ENCODE measurements at places on chromosomes 1 and 21.
A peak's percentile ranks its signal among the peaks of the same experiment; 100 is the strongest.

DNA sequence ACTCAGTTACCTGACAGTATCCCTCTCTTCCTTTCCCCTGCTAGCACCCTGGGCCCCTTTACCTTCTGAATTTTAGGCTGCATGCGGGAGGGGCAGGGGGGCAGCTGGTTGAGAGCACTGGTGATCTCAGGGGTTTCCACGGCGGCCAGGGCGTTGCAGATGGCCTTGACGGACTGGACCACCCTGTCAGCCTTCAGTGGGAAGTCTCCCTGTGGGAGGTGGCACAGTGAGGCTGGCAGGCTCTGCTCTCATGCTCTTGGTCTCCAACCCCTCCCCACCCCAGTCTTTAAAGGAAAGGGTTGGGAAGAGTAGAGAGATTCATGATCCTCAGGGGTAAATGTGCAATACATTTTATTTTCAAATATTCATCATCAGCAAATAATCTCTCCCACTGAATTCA lies 36.9 kb downstream of the PIK3C2B start:
- DNase-seq, result no peak

DNA sequence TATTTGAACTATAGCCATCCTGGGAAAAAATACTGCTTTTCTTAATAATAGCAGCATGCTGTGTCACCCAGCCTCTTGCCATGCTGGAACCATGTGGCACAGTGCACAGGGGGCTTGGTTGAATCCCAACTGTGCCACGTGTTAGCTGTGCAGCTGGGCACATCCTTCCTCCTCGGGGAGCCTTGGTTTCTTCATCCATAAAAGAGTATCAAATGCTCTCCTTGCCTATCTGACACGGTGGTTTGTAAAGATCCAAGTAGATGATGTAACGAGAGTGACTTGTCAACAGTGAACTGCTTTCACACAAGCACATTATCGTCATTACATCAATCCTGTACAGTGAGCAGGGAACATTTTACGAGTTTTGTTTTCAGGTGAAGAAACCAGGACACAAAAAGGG lies 24.4 kb downstream of the VASH2 start:
- DNase-seq, result no peak

DNA sequence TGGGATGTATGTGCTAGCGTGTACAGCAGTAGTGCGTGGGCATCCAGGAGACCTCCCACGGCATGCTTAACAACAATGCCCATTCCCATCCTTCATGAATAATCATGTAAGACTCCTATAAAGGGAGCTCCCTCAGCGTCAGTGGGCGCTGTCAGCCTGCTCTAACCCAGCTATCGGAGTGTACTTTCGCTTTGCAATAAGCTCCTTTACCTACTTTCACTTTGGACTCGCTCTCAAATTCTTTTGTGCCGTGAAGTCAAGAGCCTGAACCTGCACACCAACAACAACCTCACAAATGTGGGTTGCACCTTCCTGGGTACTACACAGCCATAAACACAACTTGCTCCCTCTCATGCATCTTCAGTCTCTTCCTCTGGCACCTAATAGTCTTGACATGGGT lies 114.8 kb upstream of the PAXBP1 start:
- peak; percentile 1 for DNase-seq

DNA sequence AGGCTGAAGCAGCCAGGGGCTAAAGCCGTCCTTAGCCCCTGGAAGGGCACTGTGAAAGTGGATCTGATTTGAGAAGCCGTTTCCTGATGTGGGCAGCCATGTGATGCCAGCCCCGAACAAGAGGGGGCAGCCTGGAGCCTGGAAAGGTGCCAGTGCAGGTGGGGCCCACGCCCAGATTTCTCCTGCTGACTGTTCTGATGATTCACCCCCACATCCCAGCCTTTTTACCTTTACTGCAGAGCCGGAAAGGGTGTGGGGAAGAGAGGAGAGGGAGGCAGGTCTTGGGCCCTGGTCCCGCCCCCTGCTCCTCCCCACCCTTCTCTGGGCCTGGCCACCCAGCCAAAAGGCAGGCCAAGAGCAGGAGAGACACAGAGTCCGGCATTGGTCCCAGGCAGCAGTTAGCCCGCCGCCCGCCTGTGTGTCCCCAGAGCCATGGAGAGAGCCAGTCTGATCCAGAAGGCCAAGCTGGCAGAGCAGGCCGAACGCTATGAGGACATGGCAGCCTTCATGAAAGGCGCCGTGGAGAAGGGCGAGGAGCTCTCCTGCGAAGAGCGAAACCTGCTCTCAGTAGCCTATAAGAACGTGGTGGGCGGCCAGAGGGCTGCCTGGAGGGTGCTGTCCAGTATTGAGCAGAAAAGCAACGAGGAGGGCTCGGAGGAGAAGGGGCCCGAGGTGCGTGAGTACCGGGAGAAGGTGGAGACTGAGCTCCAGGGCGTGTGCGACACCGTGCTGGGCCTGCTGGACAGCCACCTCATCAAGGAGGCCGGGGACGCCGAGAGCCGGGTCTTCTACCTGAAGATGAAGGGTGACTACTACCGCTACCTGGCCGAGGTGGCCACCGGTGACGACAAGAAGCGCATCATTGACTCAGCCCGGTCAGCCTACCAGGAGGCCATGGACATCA lies at the start of gene SFN:
SFN (plus strand) TSS at position 369 of the 904 bp plus-strand sequence; CDS start at position 433, 64 bp downstream.
- DNase-seq, result no peak

GRCh38 chr1:39046613-39047210 lies 20.6 kb downstream of the NDUFS5 start:
- DNase-seq, result no peak

DNA sequence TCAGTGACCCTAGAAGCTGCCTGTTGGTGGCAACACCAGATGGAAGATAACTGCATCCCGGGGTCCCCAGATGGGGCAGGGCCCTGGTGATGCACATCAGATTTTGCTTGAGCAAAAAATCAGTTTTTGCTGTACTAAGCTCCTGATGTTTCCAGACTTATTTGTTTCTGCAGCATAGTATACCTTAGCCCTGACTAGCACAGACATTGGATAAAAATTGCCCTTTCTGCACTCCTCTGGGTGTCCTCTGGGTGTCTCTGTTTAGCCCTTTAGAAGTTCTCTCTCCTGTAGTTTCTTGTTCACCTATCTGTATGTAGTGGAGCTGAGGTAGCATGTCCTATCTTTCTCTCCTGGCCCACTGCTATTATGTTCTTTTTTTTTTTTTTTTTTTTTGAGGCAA lies 30.3 kb upstream of the PLA2G2C start:
- DNase-seq, result no peak

DNA sequence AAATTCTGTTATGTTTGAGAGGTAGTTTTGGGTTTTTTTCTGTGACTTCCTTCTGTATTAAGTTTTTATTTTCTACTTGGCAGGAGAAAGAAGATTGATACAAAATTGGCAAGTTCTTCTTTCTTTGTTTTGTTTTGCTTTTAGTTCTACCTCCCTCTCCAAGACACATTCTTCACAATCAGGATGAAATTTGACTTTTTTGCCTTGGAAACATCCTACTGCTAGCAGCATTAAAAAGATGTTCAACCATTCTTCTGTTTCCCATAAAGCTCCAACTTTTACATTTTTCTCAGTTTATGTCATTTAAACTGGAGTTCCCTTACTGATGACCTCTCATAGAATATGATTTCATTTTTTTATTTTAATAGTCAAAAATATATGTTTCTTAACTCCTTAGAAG lies 234.8 kb downstream of the NCAM2 start:
- DNase-seq, result no peak

GRCh38 chr1:37951041-37951782 lies 4.4 kb upstream of the INPP5B start:
- DNase-seq, result no peak

Measured in stimulated activated CD4-positive, alpha-beta T cell treated with anti-CD3 and anti-CD28 coated beads, Interleukin-1b, Interleukin-23, amount 100 ng/mL, for 24 hours (primary cell).